RKO (cell line): ENCODE measurements at places on chromosomes 5 and 9.

- DNase-seq: no peak
Observed at GRCh38 chr5:56638768-56639238, 176.5 kb upstream of the MAP3K1 start.

- DNase-seq: no peak
Observed at GRCh38 chr5:129021744-129022143, 56.5 kb downstream of the SLC27A6 start.

GRCh38 chr5:150583541-150584225, 56.8 kb upstream of the SYNPO start:
- no peak for DNase-seq

DNA sequence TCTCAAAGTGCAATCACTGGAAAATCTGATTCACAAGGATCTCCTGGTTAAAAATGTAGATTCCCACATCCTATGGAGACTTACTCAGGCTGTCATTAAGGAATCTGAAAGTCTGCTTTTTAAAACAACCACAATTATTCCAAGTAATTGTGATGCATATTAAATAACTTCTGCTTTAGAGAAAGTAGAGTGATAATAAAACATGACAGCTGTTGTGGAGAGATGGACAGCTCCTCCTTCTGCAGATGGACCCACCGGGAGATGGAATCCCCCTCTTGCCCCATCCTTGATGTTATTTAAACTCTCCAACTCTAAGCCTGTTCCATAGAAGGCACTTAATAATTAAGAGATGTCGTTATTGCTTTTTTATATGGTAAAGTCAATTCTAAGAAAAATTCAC, 802.2 kb downstream of the CDH12 start:
- no peak for DNase-seq

GRCh38 chr9:99197124-99197630, 24.6 kb downstream of the ALG2 start:
- DNase-seq: no peak

DNA sequence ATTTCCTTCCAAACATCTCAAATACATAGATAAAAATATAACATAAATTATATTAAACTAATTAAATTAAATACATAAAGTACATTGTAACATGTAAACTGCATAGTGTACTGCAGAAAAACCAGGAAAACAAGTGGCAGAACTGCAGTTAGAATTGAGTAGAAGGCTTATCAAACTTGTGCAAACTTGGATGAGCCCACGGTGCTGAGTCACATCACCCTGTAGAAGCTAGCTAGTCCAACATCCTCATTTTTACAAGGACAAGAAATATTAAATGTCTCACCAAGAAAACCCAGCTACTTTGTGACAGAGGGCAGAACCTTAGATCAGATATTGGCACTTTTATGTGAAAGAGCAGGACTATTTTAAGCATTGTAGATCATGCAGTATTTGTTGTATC, 807.9 kb upstream of the NUDT12 start:
- no peak for DNase-seq

GRCh38 chr9:114363424-114363823, 24.4 kb downstream of the AKNA start:
- no peak for DNase-seq

DNA sequence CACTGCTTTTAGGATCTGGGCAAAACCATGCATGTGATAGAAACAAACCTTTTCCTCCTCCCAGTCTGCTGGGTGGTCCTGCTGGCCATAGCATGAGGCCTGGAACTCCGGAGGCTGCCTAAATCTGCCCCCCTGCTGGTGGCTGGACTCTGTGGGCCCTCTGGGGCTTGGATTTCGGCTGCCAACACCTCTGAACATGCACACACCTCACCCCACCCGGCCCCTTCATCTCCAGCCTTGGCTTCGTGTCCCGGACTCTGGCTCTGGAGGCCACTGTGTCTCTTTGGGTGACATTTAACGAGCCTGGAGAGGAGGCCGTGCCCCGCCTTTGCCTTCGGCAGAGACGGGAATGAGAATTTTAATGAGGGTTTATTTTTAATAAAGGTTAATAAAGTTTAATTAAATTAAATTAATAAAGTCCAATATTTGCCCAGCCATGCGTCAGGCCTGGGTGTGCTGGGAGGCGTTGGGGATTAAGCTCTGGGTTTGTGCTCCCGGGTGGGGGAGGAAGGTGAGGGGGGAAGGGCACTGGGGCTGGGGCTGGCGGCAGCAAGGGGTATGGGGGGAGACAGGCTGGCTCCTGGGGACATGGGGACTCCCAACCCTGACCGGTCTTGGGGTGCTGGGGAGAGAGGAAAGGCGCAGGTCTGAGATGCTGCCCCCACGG, 251.8 kb downstream of the PBX3 start:
- DNase-seq: no peak

- DNase-seq: no peak
Observed at GRCh38 chr9:133037775-133038515, 7.1 kb downstream of the GTF3C5 start.

GRCh38 chr9:5459289-5459829, 9.0 kb downstream of the CD274 start:
- DNase-seq: peak; percentile 94
